PC-3 (cell line): ENCODE measurements at places on chromosomes 4 and X.

- H3K27ac ChIP-seq: no peak overlapping the region
- H3K36me3 ChIP-seq: no peaks in the 10 kb centered on the region
- DNase-seq: peak; percentile 31
- no peak overlapping the region for H3K4me3 ChIP-seq
- H3K4me1 ChIP-seq: peaks cover 5% of the 10 kb centered on the region; the same call in 1 of the 2 replicates
- H3K27me3 ChIP-seq: peaks cover 2% of the 10 kb centered on the region; the same call in 1 of the 2 replicates
Observed at GRCh38 chr4:142933207-142933606, 87.1 kb upstream of the INPP4B start.

- H3K27me3 ChIP-seq: peaks cover 4% of the 10 kb centered on the region; the same call in 1 of the 2 replicates
- DNase-seq: peak; percentile 15
- no peaks in the 10 kb centered on the region for H3K36me3 ChIP-seq
- no peaks in the 10 kb centered on the region for H3K4me1 ChIP-seq
- no peak overlapping the region for H3K27ac ChIP-seq
- no peak overlapping the region for H3K4me3 ChIP-seq
Observed at GRCh38 chr4:23455456-23456158, 434.2 kb downstream of the PPARGC1A start.

DNA sequence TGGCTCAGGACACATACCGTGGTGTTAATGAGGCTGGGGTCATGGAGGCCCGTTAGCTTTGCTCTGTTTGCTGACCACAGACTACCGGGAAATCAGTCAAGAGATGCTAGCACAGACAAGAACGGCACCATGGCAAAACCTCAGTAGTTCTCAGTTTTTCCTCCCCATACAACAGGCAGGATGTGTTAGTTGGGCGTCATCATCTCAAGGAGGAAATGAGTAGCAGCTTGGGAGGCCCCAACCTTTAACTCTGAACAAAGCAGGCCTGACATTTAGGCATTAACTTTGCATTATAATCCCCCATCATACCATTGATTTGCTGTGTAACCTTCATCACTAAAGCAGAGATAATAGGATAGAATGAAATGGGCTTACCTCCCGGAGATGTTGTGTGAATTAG is 714.2 kb downstream of the RPA4 start:
- DNase-seq: no peak
- H3K27me3 ChIP-seq: no peaks in the 10 kb centered on the region
- H3K36me3 ChIP-seq: no peaks in the 10 kb centered on the region
- H3K4me1 ChIP-seq: no peaks in the 10 kb centered on the region

GRCh38 chr4:84503495-84504437 is 4.7 kb upstream of the NKX6-1 start:
- H3K4me3 ChIP-seq: no peak overlapping the region
- H3K4me1 ChIP-seq: no peaks in the 10 kb centered on the region
- H3K27ac ChIP-seq: no peak overlapping the region
- H3K27me3 ChIP-seq: no peaks in the 10 kb centered on the region

GRCh38 chr4:173515458-173515857 is 14.6 kb downstream of the HAND2 start:
- H3K4me3 ChIP-seq: no peak overlapping the region

GRCh38 chr4:7910263-7910896 is 29.3 kb downstream of the AFAP1 start:
- H3K27me3 ChIP-seq: no peaks in the 10 kb centered on the region
- H3K4me1 ChIP-seq: peaks cover 51% of the 10 kb centered on the region
- peak; percentile 11 for DNase-seq
- H3K4me3 ChIP-seq: no peak overlapping the region
- peaks cover 3% of the 10 kb centered on the region; the same call in 1 of the 2 replicates for H3K36me3 ChIP-seq

DNA sequence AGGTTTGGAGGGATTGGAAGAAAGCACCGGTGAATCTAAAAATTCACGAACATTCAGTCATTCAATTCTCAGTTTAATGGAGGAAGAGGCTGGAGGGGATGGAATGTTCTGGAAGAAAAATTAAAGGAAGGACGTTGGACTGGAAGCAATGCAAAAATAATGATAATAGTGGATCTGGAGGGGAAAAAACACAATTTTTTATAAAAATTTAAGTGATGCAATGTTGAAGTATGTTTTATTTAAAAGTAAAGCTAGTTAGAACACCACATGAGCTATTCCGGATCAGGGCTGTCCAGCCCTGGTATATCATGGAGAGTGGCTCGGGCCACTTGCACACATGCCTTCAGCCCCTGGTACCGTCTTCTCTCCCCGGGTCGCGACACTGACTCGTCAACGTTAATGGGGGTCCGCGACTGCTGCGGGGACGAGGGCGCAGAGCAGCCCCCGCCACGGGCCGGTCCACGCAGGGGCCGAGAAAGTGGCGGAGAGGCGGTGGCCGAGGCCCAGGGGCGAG is 204.6 kb downstream of the TENM3 start:
- H3K27me3 ChIP-seq: peaks cover 34% of the 10 kb centered on the region
- no peak for DNase-seq
- H3K4me3 ChIP-seq: peak overlapping the region; percentile 70; the same call in 1 of the 2 replicates
- no peak overlapping the region for H3K27ac ChIP-seq
- no peaks in the 10 kb centered on the region for H3K36me3 ChIP-seq
- H3K4me1 ChIP-seq: 0 out of 2 replicates have a peak, but pooled peaks cover 5% of the 10 kb centered on the region

- H3K27me3 ChIP-seq: no peaks in the 10 kb centered on the region
- DNase-seq: peak; percentile 35
- no peak within 1 kb of the TSS for H3K27ac ChIP-seq
- H3K4me3 ChIP-seq: no peak within 1 kb of the TSS
- H3K4me1 ChIP-seq: peaks cover 11% of the 10 kb centered on the region; the same call in 1 of the 2 replicates
Observed at GRCh38 chrX:14529290-14529989, at the start of gene GLRA2. Gene GLRA2 (plus strand): TSS chrX:14529536. CDS start chrX:14530058, 522 bp downstream.

- H3K27ac ChIP-seq: no peak overlapping the region
- H3K36me3 ChIP-seq: no peaks in the 10 kb centered on the region
- H3K4me3 ChIP-seq: no peak overlapping the region
- peak; percentile 5 for DNase-seq
Observed at GRCh38 chr4:866761-867390, 40.9 kb upstream of the CPLX1 start.

DNA sequence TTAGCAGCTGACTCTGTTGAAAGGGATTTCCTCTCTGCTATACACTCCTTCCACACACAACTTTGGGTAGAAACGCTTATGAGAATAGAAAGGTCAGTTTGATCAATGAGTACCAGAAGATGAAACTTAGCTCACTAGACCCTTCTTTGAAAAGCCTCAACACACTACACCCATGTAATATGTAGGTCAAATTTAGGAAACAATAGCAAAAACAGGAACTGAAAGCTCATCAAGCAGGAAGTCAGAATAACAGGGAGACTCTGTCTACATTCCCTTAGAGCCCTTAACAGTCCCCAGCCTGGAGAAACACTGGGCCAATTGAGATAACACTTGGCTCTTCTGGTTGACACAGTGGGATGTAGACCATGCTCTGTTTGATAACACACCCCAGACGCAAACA is 30.7 kb downstream of the SRPX2 start:
- DNase-seq: no peak
- H3K4me1 ChIP-seq: peaks cover 28% of the 10 kb centered on the region
- no peak overlapping the region for H3K27ac ChIP-seq
- no peaks in the 10 kb centered on the region for H3K27me3 ChIP-seq

GRCh38 chr4:52107745-52108144 is 56.6 kb downstream of the SPATA18 start:
- no peak overlapping the region for H3K27ac ChIP-seq
- H3K4me3 ChIP-seq: no peak overlapping the region
- no peak for DNase-seq
- no peaks in the 10 kb centered on the region for H3K27me3 ChIP-seq
- peaks cover 30% of the 10 kb centered on the region for H3K4me1 ChIP-seq

GRCh38 chrX:27229721-27230120 is 233.4 kb downstream of the PPP4R3C start:
- H3K4me1 ChIP-seq: no peaks in the 10 kb centered on the region
- no peak overlapping the region for H3K4me3 ChIP-seq
- no peaks in the 10 kb centered on the region for H3K27me3 ChIP-seq
- DNase-seq: no peak
- H3K36me3 ChIP-seq: no peaks in the 10 kb centered on the region

DNA sequence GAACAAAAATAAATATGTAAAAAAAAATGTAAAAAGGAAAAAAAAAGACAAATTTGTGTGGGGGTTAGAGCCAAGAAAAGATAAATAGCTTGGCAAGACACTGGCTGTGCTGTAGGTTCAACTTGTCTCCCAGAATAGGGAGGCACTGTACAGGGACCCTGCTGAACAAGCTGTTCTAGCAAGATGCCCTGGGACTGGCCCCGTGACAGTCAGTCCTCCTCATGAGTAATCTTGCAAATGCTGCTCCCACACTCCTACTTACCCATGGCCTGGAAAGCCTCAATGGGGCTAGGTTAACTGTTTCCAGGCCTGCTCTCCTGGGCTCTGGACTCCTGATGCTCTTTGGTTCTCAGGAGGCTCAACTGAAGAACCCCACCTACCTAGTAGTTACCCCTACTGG is 106.8 kb downstream of the ATG4A start:
- H3K4me3 ChIP-seq: no peak overlapping the region
- DNase-seq: no peak
- H3K4me1 ChIP-seq: peaks cover 13% of the 10 kb centered on the region
- no peaks in the 10 kb centered on the region for H3K36me3 ChIP-seq
- no peak overlapping the region for H3K27ac ChIP-seq

GRCh38 chrX:120485315-120485637 is 16.2 kb upstream of the LAMP2 start:
- peak overlapping the region; percentile 64 for H3K4me3 ChIP-seq
- peaks cover 9% of the 10 kb centered on the region; the same call in 1 of the 2 replicates for H3K4me1 ChIP-seq
- H3K27me3 ChIP-seq: no peaks in the 10 kb centered on the region

- H3K27ac ChIP-seq: peak overlapping the region; percentile 53
- H3K4me1 ChIP-seq: peaks cover 22% of the 10 kb centered on the region
- H3K27me3 ChIP-seq: no peaks in the 10 kb centered on the region
- no peak overlapping the region; the same call in 1 of the 2 replicates for H3K4me3 ChIP-seq
- DNase-seq: peak; percentile 30
- no peaks in the 10 kb centered on the region for H3K36me3 ChIP-seq
Observed at GRCh38 chr4:83890231-83890630, 354.3 kb downstream of the GPAT3 start.

GRCh38 chr4:6423575-6423974 is 48.8 kb downstream of the PPP2R2C start:
- no peak overlapping the region for H3K27ac ChIP-seq
- no peaks in the 10 kb centered on the region for H3K4me1 ChIP-seq
- no peak for DNase-seq
- no peaks in the 10 kb centered on the region for H3K36me3 ChIP-seq
- no peaks in the 10 kb centered on the region for H3K27me3 ChIP-seq

- no peaks in the 10 kb centered on the region for H3K27me3 ChIP-seq
- no peak overlapping the region for H3K4me3 ChIP-seq
Observed at GRCh38 chr4:8305851-8306471, 36.4 kb downstream of the HTRA3 start.

GRCh38 chr4:147518846-147519767 is 38.2 kb downstream of the EDNRA start:
- H3K4me3 ChIP-seq: no peak overlapping the region
- H3K27me3 ChIP-seq: no peaks in the 10 kb centered on the region
- no peak overlapping the region for H3K27ac ChIP-seq
- DNase-seq: peak; percentile 74
- H3K4me1 ChIP-seq: peaks cover 12% of the 10 kb centered on the region; the same call in 1 of the 2 replicates
- H3K36me3 ChIP-seq: no peaks in the 10 kb centered on the region

GRCh38 chr4:67892905-67893304 is 9.1 kb upstream of the TMPRSS11D start:
- H3K27me3 ChIP-seq: no peaks in the 10 kb centered on the region
- no peak overlapping the region for H3K4me3 ChIP-seq
- no peaks in the 10 kb centered on the region for H3K36me3 ChIP-seq

- no peaks in the 10 kb centered on the region for H3K27me3 ChIP-seq
- H3K4me1 ChIP-seq: no peaks in the 10 kb centered on the region
- H3K36me3 ChIP-seq: no peaks in the 10 kb centered on the region
- peak; percentile 57 for DNase-seq
- H3K27ac ChIP-seq: no peak overlapping the region
Observed at GRCh38 chrX:51459125-51459524, 37.3 kb downstream of the NUDT11 start.

GRCh38 chr4:5611750-5612149 is 96.6 kb downstream of the EVC2 start:
- no peaks in the 10 kb centered on the region for H3K4me1 ChIP-seq
- H3K27ac ChIP-seq: no peak overlapping the region
- no peak for DNase-seq

- H3K36me3 ChIP-seq: peaks cover 5% of the 10 kb centered on the region; the same call in 1 of the 2 replicates
- H3K27me3 ChIP-seq: no peaks in the 10 kb centered on the region
- H3K27ac ChIP-seq: no peak overlapping the region
Observed at GRCh38 chrX:24153178-24153795, 3.8 kb downstream of the ZFX start.

DNA sequence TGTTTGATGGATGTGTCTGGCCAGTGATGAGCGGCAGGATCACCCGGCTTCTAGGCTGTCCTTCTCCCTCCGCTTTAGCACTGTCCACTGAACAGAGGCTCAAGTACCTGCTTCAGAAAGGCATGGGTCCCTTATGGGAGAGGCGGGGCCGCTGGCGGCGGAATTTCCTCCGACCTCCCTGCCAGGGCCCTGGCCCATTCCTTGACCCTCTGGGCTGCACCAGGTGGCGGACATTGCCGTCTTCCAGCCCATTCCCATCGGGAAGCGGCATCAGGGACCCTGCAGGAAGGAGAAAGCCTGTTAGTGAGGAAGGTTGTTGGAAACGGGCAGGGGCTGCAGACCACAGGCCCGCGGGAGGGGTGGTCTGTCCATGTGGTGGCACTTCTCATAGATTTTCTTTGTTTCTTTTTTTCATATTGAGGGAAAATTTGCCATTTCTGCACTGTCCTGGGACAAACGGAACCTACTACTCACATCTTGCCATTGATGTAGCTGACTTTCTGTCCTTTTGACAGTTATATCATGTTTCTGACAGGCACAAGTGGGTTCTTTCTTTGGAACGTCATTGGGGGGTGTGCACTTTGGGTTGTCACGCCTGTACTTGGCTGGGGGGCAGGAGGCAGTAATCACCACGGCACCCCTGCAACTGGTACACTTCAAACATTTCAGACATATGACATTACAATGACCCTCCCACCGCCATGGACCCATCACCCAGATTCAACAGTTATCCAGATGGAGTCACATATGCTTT is 6.1 kb downstream of the APLN start:
- H3K27ac ChIP-seq: no peak overlapping the region
- peaks cover 16% of the 10 kb centered on the region; the same call in 1 of the 2 replicates for H3K4me1 ChIP-seq
- H3K36me3 ChIP-seq: no peaks in the 10 kb centered on the region
- H3K4me3 ChIP-seq: no peak overlapping the region
- DNase-seq: no peak

- H3K36me3 ChIP-seq: no peaks in the 10 kb centered on the region
- H3K27me3 ChIP-seq: no peaks in the 10 kb centered on the region
- H3K4me1 ChIP-seq: no peaks in the 10 kb centered on the region
- H3K4me3 ChIP-seq: no peak overlapping the region
- H3K27ac ChIP-seq: no peak overlapping the region
- no peak for DNase-seq
Observed at GRCh38 chr4:46730075-46730474, 179.0 kb downstream of the COX7B2 start.

DNA sequence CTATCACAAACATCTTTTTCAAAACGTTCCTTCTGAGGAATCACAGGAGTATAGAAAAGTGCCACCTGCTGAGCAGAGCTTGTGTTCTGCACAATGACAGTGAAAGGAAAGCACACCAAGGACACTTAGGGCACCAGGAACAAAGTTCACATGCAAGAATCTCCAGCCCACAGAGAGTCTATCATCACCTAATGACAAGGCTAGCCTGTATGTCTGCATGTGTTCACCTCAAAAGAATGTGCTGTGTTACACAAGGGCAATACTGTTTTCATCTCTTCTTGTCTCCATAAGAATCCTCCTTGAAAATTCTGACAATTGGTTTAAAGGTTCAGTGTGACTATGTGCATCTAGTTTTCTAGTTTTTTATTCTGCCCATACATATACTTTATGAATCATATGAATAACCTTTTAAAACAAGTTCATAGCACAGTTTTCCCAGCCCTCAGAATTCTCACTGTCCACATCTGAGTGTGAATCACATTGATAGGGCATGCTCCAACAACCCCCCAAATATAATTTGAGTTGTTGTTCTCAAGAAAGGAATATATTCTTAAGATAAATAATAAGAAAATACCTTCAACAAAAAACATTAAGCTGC is 118.0 kb downstream of the PWWP3B start:
- peaks cover 9% of the 10 kb centered on the region; the same call in 1 of the 2 replicates for H3K4me1 ChIP-seq
- no peak overlapping the region for H3K27ac ChIP-seq
- H3K27me3 ChIP-seq: no peaks in the 10 kb centered on the region
- no peaks in the 10 kb centered on the region for H3K36me3 ChIP-seq
